ENCODE measurements at places on chromosomes 13 and 19.

DNA sequence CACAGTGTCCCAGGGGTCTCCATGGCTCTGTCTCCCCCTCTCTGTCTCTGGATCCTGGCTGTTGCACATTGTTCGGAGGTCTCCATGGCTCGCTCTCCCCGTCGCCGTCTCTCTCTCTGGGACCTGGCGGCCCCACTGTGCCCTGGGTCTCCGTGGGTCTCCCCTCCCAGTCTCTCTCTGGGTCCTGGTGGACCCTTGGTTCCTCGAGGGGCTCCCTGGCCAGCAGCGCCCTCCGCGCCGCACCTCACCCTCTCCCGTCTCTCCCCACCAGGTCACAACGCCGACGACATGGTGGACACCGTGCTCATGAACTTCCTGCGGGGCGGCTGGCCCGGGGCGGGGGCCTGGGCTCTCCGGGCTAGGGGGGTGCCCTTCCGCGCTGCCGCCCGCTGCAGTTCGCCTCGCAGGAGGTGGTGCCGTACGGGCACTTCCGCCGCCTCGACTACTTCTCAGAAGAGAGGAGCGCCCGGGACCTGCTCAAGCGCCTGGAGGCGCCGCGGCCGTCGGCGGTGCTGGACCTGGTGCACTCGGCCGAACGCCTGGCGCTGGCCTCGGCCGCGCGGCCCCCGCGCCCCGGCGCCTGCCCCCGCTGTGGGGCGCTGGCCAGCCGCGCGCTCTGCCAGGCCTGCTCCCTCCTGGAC, 29.1 kb downstream of the SIGLEC5 start:
- DNase-seq, result no peak

- no peak for DNase-seq
Observed at GRCh38 chr13:25581351-25581750, 209.6 kb downstream of the ATP8A2 start.

GRCh38 chr19:15424121-15424520, 5.3 kb upstream of the AKAP8L start:
- DNase-seq, result no peak

- DNase-seq, result no peak
Observed at GRCh38 chr13:59346999-59347723, 816.6 kb downstream of the DIAPH3 start.

DNA sequence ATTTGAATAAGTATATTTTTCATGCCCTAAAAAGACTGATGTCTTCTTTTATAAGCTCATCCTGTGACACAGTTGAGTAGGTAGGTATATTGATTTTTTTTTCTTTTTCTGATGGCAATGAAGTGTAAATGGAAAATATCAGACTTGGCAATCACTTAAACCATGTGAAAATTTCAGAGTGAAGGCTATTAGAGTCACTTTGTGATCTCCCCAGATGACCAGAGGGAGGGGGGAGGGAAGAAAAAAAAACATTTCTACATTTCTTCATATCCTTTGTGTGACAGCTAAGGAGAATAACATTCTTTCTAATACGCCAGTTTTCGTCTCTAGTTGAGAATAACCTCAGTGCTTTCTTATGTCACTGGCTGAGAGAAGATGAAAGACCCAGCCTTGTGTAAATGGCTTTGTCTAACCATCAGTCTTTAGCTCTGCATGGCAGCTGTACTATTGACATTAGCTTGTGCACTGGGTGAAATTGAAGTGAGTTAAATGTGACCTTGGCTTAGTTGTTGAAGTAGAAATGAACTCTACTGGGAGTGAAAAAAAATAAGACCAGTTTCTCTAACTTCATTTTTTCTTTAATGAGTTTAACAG, 332.1 kb upstream of the DACH1 start:
- no peak for DNase-seq

DNA sequence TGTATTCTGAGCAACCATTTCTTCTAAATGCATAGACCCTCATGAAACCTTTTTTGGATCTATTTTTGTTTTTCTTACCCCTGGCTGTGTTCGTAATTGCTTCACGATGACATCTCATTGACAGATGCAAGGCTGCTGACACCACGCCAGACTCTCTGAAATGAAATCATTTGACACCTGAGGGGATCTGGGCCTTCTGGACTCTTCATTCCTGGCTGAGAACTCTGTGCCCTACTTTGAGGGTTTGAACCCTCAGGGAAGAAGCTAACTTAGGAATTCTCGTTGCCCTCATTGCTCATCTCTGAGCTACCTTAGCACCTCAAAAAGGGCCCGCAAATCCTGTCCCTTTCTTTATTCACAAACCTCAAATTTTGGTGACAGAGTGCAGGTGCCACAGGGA, 40.5 kb upstream of the NBEA start:
- DNase-seq, result no peak

DNA sequence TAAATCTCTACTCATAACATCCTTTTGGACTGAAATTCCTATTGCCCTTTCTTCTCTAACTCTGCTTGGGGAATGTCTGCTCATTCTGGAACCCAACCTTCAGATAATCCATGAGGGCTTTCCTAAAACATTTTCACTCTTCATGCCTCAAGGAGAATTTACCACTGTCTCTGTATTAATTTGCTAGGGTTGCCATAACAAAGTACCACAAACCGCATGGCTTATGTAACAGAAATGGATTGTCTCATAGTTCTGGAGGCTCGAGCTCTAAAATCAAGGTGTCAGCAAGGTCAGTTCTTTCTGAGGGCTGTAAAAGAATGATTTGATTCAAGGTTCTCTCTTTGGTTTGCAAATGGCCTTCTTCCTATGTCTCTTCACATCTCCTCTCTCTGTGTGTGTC, 209.7 kb downstream of the LACC1 start:
- no peak for DNase-seq

DNA sequence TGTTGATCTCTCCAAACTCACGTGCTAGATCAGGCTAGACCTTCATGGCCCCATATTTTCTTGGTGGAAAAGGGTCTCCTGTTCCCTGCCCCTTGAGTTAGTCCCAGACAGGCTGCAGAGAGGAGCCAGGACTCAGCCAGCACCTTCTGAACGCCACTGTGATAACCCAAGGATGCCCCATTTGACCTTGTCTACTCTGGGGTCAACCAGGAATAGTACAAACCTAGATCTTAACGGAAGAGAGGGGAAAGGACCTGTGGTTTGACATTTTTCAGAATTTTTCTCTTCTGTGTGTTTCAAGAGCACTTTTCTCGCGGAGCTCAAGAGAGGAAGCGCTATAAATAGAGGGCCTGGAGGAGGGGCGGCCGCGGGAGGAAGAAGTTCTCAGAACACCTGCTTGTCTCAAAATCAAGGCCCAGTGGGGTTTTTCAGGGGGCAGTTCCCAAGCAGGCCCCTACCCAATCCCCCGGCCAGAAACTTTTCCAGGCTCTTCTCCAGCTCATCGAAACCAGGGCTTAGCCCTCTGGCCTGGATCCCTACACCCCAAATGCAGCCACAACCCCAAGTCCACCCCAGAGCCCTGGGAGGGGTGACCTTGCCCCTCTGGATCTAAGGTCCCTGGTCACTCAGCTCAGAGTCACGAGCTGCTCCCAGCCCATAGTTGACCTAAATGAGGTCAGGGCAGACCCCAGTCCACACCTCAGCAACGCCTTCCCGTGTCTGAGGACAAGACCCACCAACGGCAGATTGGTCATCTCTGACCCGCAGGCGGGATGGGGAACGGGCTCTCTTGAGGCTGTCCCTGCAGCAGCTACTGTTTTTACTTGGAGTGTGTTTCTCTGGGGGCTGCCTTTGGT, 75.6 kb upstream of the TM9SF2 start:
- DNase-seq, result peak; percentile 48

DNA sequence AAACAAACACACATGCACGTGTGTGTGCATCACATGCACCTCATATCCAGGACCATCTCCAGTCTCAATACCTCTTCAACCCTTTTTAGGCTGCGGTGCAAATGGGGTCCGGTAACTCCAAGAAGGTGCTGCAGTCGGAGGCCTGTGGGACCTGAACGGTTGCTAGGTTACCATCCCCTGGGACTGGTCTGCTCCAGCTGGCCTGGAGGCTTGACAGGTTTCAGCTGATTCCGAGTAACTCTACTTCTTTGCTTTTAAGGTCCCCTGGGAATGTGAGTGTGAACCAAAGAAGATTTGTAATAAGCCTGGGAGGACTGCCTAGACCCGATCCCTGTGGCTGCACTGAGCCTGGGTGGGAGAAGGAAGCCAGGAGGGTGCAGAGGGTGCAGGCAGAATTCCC, 117.5 kb downstream of the CCNA1 start:
- DNase-seq, result no peak

- DNase-seq, result no peak
Observed at GRCh38 chr19:54317108-54317964, 4.4 kb upstream of the LILRA5 start.

DNA sequence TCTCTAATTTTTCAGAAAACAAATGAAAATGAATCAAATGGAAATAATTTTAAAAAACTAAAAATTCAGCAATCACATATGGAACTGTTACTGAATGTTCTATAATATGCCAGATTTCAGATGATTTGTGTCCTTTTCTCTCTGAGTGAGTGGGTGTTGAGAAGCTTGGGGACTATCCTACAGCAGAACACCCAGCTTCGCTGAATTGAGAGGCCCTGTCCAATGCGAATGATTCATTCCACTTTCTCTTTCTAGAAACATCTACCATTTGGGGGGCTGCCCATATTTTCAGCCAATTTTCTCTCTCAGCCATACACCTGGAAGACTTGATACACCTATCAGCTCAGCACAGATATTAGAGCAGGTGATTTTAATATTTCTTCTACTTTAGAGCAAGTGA, 1666.7 kb downstream of the EFNB2 start:
- no peak for DNase-seq

- DNase-seq, result peak; percentile 49
Observed at GRCh38 chr19:45171211-45171623, 6.8 kb downstream of the TRAPPC6A start.

DNA sequence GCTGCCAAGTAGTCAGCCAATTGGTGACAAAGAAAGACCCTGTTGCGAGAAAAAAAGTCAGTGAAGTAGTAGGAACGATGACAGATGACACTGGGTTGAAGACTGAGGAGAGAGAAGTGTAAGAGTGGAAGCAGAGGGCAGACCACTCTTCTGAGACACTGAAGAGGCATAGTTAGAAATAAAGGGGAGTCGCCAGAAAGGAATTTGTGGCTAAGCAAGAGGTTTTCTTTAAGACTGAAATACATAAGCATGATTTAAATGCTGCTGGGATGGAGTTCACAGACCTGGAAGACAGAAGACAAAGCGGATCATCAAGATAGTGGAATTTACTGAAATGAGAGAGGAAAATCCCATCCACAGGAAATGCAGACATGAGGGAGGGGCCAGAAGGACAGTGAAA, 56.2 kb upstream of the USPL1 start:
- DNase-seq, result no peak

DNA sequence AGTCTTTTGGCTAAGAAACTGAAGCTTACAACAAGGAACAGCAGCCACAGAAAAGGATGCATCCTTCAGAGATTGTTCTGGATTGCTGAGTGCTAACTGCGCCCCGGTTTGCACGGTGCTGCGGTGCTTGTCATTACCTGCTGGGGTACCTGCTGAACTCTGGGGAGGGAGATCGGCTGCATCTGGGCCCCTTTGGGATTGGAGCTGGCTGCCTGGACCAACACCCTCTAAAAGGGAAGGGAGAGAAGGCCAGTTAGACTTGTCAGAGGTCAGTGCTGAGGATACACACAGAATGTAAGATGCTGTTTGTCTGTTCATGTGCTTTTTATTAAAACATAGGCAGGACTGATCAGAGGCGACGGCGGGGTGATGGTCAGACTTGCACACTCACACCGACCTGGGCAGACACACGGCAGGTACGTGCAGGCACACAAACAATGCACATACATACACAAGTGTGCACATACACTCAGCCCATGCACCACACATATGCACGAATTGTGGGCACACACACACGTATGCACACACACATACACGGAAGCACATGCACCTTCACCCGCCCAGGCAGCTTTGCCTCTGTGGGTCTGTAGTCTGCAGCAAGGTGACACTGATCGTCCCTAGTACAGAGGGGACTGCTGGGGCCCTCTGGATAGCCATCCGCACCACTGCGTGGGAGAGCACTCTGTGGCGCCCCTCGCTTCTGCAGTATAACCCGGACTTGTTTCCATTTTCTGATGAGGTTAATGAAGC, 66.1 kb downstream of the RFX2 start:
- DNase-seq, result no peak

GRCh38 chr19:6632002-6632621, 37.8 kb downstream of the TNFSF14 start:
- DNase-seq, result peak; percentile 74

GRCh38 chr19:35693422-35693821, 10.9 kb upstream of the ZBTB32 start:
- DNase-seq, result no peak

DNA sequence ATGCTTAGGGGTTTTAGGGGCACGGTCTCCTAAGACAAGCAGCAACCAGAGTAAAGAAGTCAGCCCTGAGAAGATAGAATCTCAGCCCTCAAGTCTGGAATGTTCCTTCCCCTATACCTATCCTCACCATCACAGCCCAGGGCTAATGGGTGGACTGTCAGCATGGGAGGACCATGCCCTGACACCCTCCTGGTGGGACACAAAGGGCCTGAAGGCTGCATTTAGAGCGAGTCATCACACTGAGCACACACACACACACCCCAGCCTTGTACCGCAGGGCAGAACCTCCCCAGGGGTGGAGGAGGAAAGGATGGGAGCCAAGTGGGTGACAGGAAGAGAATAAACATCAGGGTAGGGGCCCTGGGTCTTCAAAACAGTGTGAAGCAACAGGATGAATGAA, 174.8 kb upstream of the SERP2 start:
- DNase-seq, result no peak

GRCh38 chr13:41326661-41327060, 15.6 kb downstream of the NAA16 start:
- DNase-seq, result no peak

DNA sequence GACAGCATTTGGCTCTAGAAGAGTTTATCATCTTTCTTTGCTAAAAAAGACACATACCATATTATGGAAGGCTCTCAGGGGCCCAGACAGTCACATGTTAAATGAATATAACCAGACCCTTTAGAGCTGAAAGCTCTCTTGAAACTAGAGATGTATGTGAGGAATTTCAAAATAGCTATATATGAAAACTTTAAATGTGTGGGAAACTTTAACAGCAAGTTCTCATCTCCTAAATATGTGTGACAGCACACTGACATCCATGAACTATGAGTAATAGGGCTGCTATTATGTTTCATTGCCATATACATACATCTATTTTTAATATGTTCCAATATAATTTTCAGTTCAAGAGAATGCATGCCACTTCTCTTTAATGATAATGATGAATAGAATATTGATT, 509.5 kb downstream of the GPC6 start:
- DNase-seq, result no peak

GRCh38 chr13:101332583-101332982, 83.7 kb downstream of the NALCN start:
- DNase-seq, result no peak

GRCh38 chr19:29677001-29677817, 11.9 kb downstream of the PLEKHF1 start:
- DNase-seq, result no peak

DNA sequence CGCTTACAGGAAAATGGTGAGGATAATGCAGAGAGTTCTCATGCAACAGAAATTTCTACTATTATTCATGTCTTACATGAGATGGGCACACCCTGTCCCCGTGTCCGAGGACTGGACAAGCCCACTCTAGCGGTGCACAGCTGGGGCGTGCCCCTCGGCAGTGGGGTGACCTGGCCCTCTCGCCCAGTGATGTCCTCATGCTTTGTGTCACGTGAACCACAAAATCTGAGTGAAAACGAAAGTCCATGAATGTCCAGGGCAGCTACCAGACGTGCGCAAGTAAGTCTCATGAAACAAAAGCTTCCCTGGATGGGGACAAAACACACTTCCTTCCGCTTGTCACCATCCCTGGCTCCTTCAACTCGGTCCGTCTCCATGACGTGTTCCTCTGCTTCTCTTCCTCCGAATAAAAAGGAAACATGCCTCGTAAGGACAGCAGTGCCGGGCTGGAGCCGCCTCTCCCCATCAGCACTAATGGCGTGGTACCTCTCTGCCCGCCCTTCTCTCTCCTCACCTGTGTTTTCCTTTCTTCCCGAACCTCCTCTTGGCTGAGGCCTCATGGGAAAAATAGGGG, 45.6 kb downstream of the ANKRD10 start:
- no peak for DNase-seq

Data from activated naive CD4-positive, alpha-beta T cell treated with Interleukin-2 at 50 U/mL for 16 hours (primary cell).